ENCODE measurements at places on chromosomes 11 and 22. TPM values are rescaled to one million over a fixed set of nuclear protein-coding genes. Genes with fewer than 3 reads are reported as not detected.

The HEPN1 gene
- not detected for total RNA-seq

The CCDC81 gene
- 0.82 TPM for total RNA-seq

The CHRNA10 gene
- 2.5 TPM for total RNA-seq

The TRIM6 gene
- total RNA-seq: 0.44 TPM

The SLC22A25 gene
- total RNA-seq: not detected

The SLC22A9 gene
- not detected for total RNA-seq

The SYT9 gene
- total RNA-seq: not detected

The OR51E1 gene
- total RNA-seq: not detected

The MUC5AC gene
- total RNA-seq: not detected

The IFTAP gene
- not detected for total RNA-seq

The ASCL2 gene
- total RNA-seq: 1.3 TPM

The CECR2 gene
- 1.6 TPM for total RNA-seq

The AAMDC gene
- total RNA-seq: 3.8 TPM

The RBMXL2 gene
- total RNA-seq: not detected
